Hair follicle dermal papilla cell (primary cell): ENCODE measurements at places on chromosomes 3 and 15. TPM values are rescaled to one million over a fixed set of nuclear protein-coding genes. Genes with fewer than 3 reads are reported as not detected.

Gene LSMEM2
- not detected in 2 replicates for total RNA-seq

Gene SIDT1
- total RNA-seq = not detected in 2 replicates

Gene GNAT1
- total RNA-seq = not detected in 2 replicates

Gene HES1
- 5.0 and 6.3 TPM in 2 replicates for total RNA-seq

Gene KLF15
- total RNA-seq = 0.49 and 1.1 TPM in 2 replicates

Gene SERINC4
- total RNA-seq = under 0.01 and 0.12 TPM in 2 replicates

Gene MYD88
- total RNA-seq = 15.3 and 19.6 TPM in 2 replicates

Gene B3GALNT1
- 16.8 and 20.3 TPM in 2 replicates for total RNA-seq

Gene FHIT
- 1.3 and 3.2 TPM in 2 replicates for total RNA-seq

Gene COLQ
- total RNA-seq = 0.61 and 0.81 TPM in 2 replicates
